ENCODE measurements at places on chromosomes 6 and 20. TPM values are rescaled to one million over a fixed set of nuclear protein-coding genes. Genes with fewer than 3 reads are reported as not detected.

The ATP6V1G2 gene
- 0.36 TPM for total RNA-seq

The C4A gene
- total RNA-seq: 0.99 TPM

The DEFB128 gene
- not detected for total RNA-seq

The ACOT13 gene
- total RNA-seq: 6.8 TPM

The NMBR gene
- total RNA-seq: not detected

The SIGLEC1 gene
- not detected for total RNA-seq

Measured in endothelial cell of coronary artery (primary cell).